ENCODE measurements at places on chromosomes 3 and 15.

DNA sequence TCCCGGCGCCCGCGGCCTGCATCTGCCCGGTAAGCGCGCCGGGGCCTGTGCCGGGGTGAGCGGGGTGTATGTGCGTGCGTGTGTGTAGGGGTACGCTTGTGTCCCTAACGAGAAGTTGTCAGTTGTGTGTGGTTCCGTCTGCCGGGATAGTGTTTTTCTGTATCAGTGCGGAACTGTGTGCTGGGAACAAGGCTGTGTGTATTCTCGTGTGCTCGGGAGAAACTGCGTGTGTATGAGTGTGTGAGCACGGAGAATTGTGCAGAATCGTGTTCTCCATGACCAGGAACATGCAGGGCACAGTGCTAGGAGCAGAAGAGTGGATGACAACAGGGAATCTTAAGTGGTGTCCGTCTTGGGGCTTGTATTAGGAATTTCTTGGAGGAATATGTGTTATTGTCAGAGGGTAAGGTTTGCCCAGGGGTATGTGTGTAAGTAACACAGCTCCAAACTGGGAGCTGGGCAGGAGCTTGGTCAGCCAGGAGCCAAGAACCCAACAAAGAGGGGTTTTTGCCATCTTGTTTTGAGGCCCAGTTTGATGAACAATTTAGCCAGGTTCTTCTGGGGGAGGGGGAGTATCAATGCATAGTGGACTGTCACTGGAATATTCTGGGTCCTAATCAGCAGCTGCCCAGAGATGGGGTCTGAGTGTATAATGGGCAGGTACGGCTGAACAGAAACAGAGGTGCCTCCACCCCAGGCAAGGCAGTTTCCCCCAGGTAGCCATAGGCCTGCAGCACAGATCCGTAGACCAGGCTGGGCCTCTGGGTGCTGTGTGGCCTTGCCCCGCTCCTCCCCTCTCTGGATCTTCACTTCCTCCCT, 2.1 kb downstream of the ISL2 start:
- DNase-seq = no peak

GRCh38 chr3:122251428-122251827, 68.0 kb downstream of the CASR start:
- DNase-seq = no peak

DNA sequence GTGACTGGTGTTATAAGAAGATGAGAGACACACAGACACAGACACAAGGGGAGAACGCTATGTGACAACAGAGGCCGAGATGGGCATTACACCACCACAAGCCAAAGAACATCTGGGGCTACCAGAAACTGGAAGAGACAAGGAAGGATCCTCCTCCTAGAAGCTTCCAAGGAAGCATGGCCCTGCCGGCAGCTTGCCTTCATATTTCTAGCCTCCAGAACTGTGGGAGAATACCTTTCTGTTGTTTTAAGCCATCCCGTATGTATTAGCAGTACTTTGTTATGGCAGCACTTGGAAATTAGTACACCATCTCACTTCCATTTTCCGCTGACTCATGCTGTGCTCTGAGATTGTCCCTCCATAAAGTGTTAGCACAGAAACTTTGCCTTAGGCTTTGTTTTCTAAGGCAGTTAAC, 38.7 kb upstream of the CA12 start:
- DNase-seq = no peak

- no peak for DNase-seq
Measured at GRCh38 chr3:148309390-148310035, 388.2 kb upstream of the AGTR1 start.

GRCh38 chr3:119763466-119763865, 18.4 kb upstream of the NR1I2 start:
- DNase-seq = no peak

All from activated CD8-positive, alpha-beta memory T cell treated with anti-CD3 and anti-CD28 coated beads for 1 hour (primary cell).